Esophagus squamous epithelium (tissue), 5 donors: ENCODE measurements at places on chromosomes 4 and X.

DNA sequence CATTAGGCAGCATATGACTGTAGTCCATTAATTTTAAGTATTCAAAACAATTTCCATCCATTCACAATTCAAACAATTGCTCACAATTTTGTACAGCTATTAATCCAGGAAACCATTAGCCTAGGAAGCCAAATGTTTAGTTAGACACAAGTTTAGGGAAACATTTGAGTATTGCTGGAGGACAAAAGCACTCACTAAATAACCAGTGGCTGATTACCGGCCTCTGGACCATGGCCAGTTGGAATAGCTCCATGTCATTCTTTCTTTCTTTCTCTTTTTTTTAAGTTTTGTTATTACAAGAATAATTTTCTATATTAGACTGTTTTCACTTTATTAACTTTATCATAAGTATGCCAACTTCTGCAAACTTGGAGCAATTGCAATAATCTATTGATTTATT, 31.3 kb downstream of the TRIML2 start:
- H3K27me3 ChIP-seq, result no peaks in the 10 kb centered on the region
- no peaks in the 10 kb centered on the region for H3K4me1 ChIP-seq
- H3K4me3 ChIP-seq, result no peak overlapping the region
- H3K36me3 ChIP-seq, result no peaks in the 10 kb centered on the region

GRCh38 chr4:177671387-177671786, 229.2 kb upstream of the AGA start:
- no peaks in the 10 kb centered on the region for H3K27me3 ChIP-seq
- DNase-seq, result no peak
- H3K36me3 ChIP-seq, result no peaks in the 10 kb centered on the region
- H3K4me1 ChIP-seq, result no peaks in the 10 kb centered on the region
- no peak overlapping the region for H3K27ac ChIP-seq

GRCh38 chrX:129748305-129748704, 9.5 kb downstream of the XPNPEP2 start:
- no peaks in the 10 kb centered on the region for H3K4me1 ChIP-seq
- H3K27ac ChIP-seq, result no peak overlapping the region
- H3K36me3 ChIP-seq, result no peaks in the 10 kb centered on the region
- H3K4me3 ChIP-seq, result no peak overlapping the region
- DNase-seq, result no peak
- H3K27me3 ChIP-seq, result no peaks in the 10 kb centered on the region

- H3K27me3 ChIP-seq, result no peaks in the 10 kb centered on the region
- no peaks in the 10 kb centered on the region for H3K36me3 ChIP-seq
- peaks cover 15% of the 10 kb centered on the region for H3K4me1 ChIP-seq
- DNase-seq, result no peak
- H3K27ac ChIP-seq, result no peak overlapping the region
Measured at GRCh38 chr4:150952167-150952845, 62.8 kb downstream of the LRBA start.

DNA sequence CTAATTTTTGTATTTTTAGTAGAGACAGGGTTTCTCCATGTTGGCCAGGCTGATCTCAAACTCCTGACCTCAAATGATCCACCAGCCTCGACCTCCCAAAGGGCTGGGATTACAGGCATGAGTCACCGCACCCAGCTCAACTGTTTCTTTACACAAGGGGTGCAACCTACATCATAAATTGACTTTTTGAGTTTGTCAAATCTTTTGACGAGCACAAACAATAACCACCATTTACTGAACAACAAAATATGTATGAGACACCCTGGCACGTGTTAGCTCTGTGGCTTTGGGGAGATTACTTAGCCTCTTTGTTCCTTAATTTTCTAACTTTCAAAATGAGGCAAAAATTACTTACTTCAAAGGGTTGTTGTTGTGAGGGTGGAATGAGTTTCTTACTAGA, 23.5 kb upstream of the SLC34A2 start:
- H3K27ac ChIP-seq, result no peak overlapping the region
- no peak overlapping the region for H3K4me3 ChIP-seq
- no peak for DNase-seq
- no peaks in the 10 kb centered on the region for H3K36me3 ChIP-seq
- H3K4me1 ChIP-seq, result no peaks in the 10 kb centered on the region
- H3K27me3 ChIP-seq, result no peaks in the 10 kb centered on the region
